ENCODE measurements at places on chromosomes 5 and 9.

GRCh38 chr5:109853377-109853776 lies 163.7 kb downstream of the MAN2A1 start:
- DNase-seq = no peak

DNA sequence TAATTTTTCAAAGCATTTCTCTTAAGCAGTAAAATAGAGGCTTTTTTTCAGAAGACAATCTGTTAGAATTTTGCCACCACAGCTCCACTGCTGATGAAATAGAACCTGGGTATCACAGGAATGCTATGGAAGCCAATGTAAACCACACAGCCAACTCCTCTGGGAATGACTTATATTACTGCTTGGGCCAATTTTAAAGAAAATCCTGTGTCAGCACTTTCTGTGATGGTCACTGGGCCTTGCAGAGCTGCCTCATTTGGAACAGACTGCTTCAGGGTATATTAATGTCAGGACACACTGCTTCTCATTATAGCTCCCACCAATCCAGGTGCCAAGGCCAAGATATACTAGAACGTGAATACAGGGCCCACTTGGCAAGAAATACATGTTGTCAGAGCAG lies 144.1 kb upstream of the ACTBL2 start:
- no peak for DNase-seq

DNA sequence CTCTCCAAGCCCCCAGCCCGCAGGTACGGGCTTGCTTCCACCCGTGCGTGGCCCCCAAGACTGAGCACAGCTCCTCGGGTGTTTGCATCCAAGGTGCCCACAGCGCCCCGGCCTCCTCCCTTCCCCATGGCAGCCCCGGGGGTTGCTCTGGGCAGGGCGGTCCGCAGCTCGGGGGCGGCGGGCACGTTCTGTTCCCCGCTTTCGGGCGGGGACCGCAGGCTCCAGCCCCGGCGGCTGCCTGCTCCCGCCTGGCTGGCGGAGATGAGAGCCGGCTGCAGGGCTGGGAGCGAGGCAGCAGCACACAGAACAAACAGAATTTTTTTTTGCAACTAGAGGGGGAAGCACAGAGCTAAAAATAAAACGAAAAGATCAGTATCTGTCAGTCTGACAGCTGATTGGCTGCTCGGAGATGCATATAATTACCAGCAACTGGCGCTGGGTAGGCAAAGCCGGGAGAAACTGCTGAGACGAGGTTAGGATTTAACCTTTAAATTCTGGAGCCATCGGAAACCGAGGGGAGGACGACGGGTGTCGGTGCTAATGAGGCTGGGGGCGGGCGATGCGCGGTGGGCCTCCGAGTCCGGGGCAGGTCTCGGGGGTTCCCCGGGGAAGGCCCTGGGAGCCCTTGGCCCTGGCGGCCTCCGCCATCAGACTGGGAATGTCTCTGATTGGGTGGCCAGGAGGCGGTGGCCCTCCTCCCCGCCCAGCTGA lies 142.7 kb upstream of the IER5L start:
- peak; percentile 54 for DNase-seq

DNA sequence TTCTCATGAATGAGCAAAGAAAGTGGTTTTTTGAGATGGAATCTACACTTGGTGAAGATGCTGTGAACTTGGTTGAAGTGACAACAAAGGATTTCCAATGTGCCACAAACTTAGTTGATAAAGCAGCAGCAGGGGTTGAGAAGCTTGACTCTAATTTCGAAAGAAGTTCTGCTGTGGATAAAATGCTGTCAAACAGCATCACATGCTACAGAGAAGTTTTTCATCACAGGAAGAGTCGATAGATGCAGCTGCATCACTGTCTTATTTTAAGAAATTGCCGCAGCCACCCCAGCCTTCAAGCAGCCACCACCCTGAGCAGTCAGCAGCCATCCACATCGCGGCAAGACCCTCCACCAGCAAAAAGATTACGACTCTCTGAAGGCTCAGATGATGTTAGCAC lies 78.6 kb downstream of the TRIO start:
- no peak for DNase-seq
